ENCODE measurements at places on chromosomes 16 and 17.

GRCh38 chr17:79630821-79631639, 20.2 kb upstream of the RBFOX3 start:
- peak; percentile 36 for DNase-seq

DNA sequence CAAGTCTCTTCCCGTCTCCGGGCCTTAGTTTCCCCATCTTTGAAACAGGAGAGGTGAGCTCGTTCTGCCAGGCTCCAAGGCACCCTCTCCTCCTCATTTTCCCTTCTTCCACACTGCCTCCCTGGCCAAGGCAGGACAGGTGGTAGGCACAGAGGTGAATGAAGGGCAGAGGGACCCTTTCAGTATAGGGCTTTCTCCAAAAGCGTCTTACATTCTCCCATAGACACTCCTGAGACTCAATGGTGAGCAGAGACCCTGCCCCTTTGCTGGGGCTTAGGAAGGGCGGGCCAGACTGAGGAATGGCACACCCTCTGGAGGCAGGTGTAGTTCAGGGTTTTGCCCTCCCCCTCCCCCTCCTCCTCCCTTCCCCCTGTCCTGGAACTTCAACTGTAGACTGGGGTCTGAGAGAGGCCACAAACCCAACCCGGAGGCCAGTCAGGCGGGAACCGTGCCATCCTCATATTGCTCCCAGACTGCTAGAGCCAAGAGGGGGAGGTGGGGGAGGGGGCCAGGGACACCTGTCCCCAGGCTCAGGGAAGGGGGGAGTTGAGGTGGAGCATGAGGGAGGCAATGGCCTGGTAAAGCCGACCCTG, 1.9 kb downstream of the PLEKHH3 start:
- no peak for DNase-seq

DNA sequence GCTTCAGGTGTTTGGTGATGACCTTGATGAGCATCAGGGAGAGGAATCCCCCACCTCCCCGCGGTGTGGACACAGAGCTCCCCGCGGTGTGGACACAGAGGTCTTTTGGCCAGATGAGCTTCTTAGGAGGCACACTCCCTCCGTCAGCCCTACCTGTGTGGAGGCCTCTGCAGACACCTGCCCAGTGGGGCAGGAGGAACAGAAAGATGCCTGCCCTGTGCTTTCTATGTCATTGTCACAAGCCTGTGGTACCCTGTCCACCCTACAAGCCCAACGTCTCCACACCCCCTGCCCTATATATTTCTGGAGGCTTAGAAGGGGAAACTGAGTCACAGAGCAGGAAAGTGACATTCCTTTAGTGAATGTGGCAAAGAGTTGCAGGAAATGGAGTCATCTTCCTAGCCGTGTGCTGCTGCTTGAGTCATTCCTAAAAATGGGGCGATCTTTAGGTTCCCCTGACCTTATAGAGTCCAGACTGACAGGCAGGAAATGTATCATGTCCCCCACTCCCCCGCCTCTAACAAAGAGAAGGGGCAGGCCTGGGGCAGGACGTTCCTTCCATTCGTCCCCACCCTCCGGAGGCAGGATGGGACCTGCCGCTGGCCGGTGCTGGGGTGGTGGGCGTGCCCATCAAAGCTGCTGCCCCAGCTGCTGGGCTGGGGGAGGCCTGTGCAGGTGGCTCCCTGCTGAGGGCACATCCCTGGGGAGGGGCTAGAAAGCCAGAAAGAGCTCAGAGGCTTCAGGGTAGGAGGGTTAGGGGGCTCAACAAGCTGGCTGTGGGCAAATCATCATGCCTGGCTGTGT, 1.0 kb upstream of the C16orf74 start:
- DNase-seq = no peak

- no peak for DNase-seq
Observed at GRCh38 chr16:8380311-8380710, 210.0 kb downstream of the TMEM114 start.

Data from right atrium auricular region (tissue), 2 donors.